ENCODE measurements at places on chromosomes 11 and 22.
A peak's percentile ranks its signal among the peaks of the same experiment; 100 is the strongest.

DNA sequence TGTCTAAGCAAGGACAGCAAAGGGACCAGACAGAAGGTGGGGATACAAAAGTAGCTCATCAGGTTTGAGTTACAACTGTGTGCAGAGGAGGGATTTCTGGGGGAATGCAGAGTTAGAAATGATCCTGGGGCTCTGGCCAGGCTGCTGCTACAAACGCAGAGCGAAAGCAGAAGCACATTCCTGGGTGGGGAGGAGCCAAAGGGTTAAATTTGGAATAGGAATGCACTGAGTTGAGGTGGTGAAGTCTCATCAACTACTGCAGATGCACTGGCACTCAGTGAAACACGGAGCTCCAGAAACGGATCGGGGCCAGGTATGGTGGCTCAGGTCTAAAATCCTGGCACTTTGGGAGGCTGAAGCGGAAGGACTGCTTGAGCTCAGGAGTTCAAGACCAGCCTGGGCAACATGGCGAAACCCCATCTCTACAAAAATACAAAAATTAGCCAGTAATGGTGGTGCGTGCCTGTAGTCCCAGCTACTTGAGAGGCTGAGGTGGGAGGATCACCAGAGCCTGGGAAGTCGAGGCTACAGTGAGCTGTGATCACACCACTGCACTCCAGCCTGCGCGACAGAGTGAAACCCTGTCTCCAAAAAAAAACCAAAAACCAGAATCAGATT, 3.2 kb downstream of the CHKA start:
- DNase-seq: peak; percentile 48

- no peak for DNase-seq
Measured at GRCh38 chr11:133065847-133066485, 466.3 kb downstream of the OPCML start.

GRCh38 chr22:37368058-37368457, 59.2 kb downstream of the ELFN2 start:
- DNase-seq: no peak

- no peak for DNase-seq
Measured at GRCh38 chr22:30182350-30182745, 64.2 kb downstream of the LIF start.

GRCh38 chr11:65719871-65720210, 757 bp downstream of the RNASEH2C start:
- DNase-seq: no peak

DNA sequence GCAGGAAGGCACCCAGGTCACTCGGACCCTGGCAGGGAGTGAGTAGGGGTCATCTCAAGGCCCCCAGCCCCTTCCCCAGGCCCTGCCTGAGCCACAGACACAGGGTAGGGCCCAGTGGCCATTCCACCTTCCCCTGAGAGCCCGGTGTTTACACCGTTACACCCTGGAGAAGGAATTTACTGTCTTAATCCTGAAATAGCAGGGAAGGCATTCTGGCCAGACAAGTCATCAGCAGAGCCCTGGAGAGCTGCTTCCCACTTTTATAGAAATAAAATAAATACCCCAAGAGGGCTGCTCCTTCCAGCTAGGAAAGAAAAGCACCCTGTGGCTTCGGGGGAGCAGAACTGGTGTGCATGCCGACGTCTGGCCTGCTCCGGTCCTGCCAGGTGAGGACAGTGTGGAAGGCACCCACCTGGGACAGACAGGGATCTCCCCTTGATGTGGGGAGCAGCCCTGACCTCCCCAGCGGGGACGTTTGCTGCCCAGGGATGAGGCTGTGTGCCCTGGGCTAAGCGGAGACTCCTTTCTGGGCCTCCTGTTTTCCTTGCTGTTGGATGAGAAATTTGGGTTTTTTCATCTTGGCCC, 180.0 kb downstream of the MN1 start:
- no peak for DNase-seq

GRCh38 chr11:95066716-95067038, at the start of gene SRSF8:
SRSF8 (plus strand) TSS chr11:95066919; CDS start chr11:95067227, 308 bp downstream.
- DNase-seq: no peak

- DNase-seq: no peak
Measured at GRCh38 chr22:49077586-49077985, 750.1 kb downstream of the BRD1 start.

DNA sequence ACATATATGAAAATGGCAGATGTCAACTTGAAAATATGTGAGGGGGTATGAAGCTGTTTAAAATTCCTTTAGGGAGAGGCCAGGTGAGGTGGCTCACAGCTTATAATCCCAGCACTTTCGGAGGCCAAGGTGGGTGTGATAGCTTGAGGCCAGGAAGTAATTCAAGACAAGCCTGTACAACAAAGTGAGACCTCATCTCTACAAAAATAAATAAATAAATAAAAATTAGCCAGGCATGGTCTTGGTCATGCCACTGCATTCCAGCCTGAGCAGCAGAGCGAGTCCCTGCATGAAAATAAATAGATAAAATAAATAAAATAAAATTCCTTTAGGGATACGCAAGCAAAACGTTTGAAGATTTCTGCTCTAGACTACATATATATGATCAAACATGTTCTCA, 38.1 kb upstream of the FAM181B start:
- no peak for DNase-seq

DNA sequence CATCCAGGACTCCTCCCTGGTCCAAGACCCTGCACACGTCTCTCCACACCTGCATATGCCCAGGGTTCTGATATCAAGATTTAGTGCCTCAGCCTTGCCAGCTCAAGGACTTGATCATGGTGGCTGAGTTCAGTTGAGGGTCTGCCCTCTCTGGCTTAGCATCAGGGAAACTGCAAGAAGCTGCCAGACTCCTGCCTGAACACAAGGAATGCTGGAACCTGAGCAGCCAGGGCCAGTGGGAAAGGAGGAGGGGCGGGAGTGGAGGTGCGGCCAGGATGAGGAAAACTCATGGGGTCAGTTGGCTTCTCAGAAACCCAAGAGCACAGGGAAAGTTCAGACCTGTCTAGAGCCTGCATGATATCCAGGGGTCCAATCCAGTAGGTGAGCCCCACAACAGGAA, 546.1 kb downstream of the BUD13 start:
- peak; percentile 22 for DNase-seq

DNA sequence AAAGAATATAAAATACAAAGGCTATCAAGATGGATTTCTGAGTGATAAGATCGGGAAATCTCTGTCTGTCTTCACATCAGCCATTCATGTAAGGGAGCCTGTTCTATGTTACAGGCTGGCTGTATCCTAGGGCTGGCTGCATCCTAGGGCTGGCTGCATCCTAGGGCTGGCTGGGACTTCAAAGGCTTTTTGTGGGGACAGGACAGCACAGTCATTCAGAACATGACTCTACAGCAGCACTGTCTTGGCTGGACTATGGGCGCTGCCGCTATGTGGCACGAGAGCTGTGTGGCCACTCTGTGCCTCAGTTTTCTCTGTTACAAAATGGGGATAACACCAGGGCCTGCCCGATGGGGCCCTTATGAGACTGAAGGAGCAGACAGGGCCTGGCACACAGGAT, 10.2 kb downstream of the ADAMTS8 start:
- DNase-seq: no peak

Measured in WTC11 (cell line).